ENCODE measurements at places on chromosomes 5 and 9.

GRCh38 chr9:19379697-19380046 lies 364 bp downstream of the RPS6 start:
- no peak for DNase-seq

DNA sequence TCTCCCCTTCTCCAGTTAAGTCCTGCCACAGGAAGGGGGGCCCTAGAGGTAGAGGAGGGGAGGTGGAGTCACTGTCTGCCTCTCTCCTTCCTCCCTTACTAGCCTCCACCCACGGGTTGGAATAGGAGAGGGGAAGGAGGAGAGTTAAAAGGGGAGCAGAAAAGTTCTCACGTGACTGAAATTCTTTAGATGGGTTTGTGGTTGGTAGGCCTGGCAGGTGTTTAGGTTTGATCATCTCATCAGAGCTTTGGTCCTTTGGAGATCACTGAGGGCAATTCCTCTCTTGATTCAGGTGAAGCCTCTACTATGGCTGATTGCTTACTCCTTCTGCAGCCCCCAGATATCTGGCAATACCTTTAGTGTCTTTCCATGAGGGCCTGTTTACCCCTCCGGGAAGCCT lies 24.9 kb upstream of the C5orf63 start:
- DNase-seq, result no peak

DNA sequence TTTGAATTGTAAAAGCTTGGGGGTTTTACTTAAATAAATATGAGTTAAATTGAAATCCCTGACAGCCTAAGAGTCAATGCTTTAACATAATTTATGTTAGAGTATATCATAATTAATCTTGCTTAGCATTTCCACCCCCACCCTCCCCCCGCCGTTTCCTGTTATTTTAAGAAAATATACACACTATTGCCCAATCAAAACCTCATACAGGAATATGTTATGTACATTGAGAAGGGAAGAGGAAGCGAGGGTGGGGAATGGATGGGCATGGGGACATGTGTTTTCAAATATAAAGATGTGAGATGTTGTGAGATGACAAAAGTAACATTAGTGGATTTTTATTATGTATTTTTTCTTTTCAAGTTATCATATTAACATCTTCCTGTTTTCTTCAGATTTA lies 561.1 kb upstream of the MEF2C start:
- no peak for DNase-seq

DNA sequence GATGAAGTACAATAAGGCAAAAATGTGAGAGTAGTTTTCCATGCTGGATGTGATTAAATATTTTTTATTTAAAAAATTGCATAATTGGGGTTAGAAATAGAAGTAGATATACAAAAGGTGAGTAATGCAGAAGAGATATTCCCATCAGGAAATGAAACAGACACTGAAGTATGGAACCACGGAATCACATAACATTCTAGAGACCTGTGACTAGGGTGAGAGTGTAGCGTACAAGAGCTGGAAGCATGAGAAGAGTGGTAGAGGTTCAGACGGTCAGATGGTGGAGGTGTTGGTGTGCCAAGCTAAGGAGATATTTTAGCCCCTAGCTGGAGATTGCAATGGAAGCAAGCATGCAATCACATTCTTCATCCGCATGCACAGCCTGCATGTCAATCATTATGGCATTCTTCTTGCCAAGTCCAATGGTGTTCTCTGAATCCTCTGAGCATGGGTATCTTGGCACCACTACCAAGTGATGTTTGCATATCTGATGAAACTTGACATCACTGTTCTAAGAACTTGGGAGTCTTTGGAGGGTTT lies 587.8 kb downstream of the PSAT1 start:
- DNase-seq, result no peak

DNA sequence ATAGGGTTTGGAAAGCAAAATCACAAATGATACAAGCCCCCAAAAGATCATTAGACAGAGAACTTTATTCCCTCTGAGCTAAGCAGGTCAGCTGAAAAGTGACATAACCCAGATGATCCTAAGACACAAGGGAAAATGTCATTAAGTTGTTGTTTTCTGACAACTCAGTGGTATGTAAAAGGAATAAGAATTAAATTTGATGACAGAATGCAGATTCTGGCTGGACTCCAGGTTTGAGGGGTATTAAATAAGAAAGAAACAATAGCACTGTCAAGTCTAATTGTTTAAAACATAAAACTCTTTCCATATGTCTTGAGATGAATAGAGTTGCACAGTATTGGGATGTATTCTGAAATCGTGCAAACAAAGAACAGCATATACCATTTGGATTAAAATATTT lies 429.9 kb downstream of the CAAP1 start:
- no peak for DNase-seq

DNA sequence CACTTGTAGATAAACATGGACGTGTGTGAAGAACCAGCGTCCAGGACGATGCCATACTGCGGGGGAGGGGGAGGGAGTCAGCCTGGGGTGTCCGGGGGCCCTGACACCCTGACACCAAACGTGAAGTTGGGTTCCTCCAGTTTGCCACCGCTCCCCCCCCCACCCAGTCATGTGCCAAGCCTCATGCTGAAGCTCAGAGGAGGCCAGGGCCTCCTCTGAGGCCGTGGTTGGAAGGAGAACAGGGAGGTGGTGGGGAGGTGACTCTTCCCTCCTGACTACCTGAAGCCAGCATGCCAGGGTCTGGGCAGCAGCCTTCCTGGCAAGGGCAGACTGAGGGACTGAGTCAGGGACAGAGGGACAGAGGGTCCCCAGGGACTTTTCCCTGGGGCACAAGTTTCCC lies 1.6 kb downstream of the ENTPD2 start:
- no peak for DNase-seq

- no peak for DNase-seq
Measured at GRCh38 chr9:125508249-125508648, 198.8 kb downstream of the MAPKAP1 start.

GRCh38 chr5:31827867-31828266 lies 188.9 kb downstream of the PDZD2 start:
- DNase-seq, result no peak

DNA sequence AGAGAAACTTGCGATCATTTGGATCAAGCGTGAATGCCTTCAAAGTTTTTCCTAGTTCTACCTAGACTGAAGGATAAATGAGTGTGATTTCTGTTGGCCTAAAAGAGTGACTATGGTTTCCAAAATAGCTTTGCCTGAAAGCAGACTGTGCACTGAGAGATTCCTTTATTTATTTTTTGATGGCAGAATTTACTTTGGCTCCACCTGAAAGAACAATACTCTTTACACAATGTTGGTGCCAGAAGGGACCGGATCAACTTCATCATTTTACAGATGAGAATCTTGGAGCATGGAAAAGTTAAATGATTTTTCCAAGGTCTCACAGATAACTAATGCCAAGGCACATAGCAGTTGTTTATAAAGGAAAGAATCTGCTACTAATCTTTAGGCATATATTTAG lies 199.6 kb downstream of the KCTD16 start:
- DNase-seq, result no peak

- no peak for DNase-seq
Measured at GRCh38 chr5:144201588-144201987, 30.9 kb downstream of the KCTD16 start.

DNA sequence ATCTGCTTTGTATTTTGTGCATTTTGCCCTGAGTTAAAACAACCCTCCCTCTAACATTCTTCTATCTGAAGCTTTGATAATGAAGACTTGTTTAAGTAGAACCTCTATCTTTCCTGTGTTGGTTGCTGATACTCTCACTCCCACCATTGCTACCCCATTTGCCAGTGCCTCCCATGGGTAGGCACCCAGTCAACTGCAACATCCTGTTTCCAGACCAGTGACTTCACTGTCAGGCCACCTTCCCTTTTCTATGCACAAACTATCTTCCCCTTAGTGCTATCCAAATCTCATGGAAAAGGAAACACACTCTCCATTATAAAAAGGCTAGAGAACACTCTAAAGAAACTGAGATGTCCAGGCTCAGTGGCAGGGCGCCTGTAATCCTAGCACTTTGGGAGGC lies 5.6 kb upstream of the IARS1 start:
- no peak for DNase-seq

DNA sequence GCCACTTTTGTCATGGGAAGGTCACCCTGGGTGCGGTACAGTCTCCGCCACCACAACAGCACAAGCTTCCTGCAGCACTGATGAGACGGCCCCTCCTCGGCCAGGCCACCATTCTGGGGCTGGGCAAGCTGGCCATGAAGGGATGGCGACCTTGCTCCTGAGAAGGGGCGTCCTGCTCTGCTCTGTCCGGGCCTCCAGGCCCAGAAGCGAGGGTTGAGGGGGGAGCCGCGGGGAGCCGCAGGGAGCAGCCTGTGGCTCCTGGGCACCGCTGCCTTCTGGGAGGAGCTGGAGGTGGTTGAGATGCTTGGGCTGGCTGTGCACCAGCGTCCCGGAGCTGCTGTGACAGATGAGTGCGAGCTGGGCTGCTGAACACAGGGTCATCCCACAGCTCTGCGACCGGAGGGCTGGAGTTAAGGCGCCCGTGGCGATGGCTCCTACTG lies 84.3 kb upstream of the RAPGEF1 start:
- no peak for DNase-seq

GRCh38 chr9:92562461-92562967 lies 26.7 kb upstream of the ECM2 start:
- DNase-seq, result no peak

DNA sequence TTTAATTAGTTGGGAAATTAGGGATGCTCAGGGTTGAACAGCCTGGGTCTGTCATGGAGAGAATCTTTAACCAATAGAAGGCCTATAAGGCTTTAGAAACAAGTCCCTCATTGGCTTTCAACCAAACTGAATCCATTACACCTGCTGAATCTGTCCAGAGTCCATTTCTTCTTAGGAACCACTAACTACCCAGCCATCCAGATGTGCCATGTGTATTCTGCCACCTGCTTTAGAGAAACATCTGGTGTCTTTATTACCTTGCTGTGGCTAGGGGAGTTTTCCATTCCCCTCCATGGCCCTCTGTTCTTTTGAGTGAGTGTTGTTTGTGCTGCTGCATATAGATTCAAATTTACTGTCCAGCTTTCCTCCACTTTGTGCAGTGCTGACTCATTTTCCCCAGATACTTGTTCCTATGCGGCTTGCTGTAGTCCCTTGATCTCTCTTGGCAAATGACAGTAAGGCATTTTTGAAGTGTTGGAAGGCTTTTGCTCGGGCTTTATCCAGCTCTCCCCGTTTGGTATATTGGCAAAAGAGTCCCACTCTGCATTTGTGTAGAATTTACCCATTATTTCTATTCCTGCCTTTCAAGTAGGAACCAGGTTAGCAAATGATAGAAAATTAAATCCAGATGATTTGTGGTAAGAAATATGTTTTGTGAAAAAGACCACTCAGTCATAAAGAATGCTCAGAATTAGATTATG lies 54.6 kb downstream of the NLN start:
- no peak for DNase-seq

DNA sequence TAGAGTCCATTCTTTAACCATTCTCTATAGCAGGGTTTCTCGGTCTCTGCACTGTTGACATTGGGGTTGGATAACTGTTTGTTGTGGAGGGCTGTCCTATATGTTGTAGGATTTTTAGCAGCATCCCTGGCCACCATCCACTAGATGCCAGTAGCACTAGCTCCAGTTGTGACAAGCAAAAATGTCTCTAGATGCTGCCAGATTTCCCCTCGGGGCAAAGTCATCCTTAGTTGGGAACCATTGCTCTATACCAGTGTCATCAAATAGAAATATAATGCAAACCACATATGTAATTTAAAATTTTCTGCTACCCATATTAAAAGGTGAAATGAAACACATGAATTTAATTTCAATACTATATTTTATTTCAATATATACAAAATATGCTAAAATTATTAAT lies 2.9 kb downstream of the TTC23L start:
- DNase-seq, result no peak

DNA sequence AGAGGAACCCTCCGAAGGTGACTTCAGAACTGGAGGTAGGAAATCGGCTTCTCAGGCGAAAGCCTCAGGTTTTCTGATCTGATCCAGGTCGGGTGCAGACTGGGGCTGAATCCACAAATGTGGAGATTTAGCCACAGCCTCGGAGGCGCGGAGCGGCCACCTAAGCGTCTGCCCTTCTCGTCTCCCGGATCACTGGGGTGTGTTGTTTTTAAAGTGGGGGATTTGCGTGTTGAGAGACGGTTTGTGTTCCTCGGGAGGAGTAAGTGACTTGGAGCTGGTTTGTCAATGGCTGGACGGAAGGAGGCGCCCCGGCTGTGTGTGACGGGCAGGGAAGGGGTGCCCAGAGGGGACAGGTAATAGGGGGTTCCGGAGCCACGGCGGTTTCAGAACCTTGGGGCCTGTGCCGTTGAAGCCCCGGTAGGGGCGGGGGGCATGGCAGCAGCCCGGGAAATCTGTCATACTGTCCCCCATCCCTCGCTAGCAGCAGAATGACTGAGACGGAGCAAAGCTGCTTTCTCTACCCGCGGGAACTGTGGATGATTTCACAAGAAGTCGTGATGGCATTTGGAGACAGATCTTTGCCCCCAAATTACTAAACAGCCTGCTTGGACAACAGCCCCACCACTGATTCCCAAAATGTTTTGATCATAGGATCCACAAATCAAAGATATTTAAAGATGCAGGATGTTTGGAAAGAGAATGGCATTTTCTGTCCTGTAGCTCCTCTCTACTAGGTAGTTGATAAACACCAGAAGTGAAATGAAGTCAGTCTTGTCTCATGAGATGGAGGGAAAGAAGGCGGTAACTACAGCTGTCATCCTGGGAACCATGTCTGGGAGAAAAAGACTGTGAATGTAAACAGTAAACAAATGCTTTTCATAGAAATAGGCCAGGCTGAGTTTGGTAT lies 216.5 kb downstream of the PDZD2 start:
- no peak for DNase-seq

GRCh38 chr5:17801595-17801994 lies 167.3 kb downstream of the TAF11L14 start:
- DNase-seq, result no peak

- no peak for DNase-seq
Measured at GRCh38 chr5:158543539-158544387, 556.0 kb downstream of the EBF1 start.

DNA sequence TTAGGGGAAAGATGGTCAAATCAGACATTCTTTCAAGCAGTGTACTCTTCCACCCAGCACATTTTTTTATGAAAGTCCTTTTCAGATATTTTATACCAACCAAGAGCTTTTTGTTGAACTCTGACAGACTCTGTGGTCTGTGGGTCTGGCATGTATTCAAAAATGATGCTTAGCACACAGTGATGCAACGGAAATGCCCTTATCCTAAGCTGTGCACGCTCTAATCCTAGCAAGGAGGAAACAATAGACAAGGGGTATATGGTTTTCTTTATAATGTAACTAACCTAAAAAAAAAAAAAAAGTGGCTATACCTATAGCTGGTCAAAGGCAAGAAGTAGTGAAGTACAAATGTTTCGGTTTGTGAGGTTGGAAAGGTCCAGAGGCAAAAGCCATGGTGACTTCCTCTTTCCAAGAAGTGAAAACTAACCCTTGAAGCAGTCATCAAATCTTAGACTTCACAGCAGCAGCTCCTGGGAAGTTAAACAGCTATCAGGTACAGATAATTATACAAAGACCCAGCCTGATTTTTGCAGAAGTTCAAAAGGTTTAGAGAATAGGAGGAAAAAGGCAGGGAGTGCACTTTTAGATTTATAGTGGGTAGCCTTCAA lies 82.5 kb downstream of the SEMA6A start:
- no peak for DNase-seq

GRCh38 chr5:40679148-40679912 lies 385 bp upstream of the PTGER4 start:
- peak; percentile 86 for DNase-seq

Data from stimulated activated CD8-positive, alpha-beta memory T cell treated with anti-CD3 and anti-CD28 coated beads, Interleukin-2, amount 100 ng/mL, for 1 hour (primary cell).